ENCODE measurements at places on chromosomes 4 and X.

GRCh38 chr4:160523231-160523630, 1420.4 kb downstream of the RAPGEF2 start:
- DNase-seq = peak; percentile 63

DNA sequence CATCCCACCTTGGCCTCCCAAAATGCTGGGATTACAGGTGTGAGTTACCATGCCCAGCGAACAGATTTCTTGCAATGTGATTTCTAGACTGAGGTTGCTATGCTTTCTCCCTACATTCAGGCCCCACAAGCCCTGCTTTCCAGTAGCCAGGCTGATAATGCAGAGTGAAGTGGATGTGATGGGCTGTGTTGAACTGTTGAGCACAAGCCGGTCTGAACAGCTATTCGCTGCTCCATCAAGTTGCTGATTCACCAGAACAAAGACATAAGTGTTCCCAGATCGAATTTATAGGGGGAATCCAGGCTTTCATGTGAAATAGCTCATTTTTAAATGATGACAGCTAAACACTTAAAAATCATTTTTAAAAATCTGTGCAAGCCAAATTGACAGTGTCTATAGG, 8.0 kb downstream of the NIPAL1 start:
- no peak for DNase-seq

GRCh38 chr4:65510976-65511375, 159.3 kb downstream of the EPHA5 start:
- peak; percentile 80 for DNase-seq

GRCh38 chrX:30693999-30694650, 40.9 kb downstream of the GK start:
- no peak for DNase-seq

Measured in MCF 10A (cell line).